ENCODE measurements at places on chromosomes 6 and 20. TPM values are rescaled to one million over a fixed set of nuclear protein-coding genes. Genes with fewer than 3 reads are reported as not detected.

The CALHM6 gene
- total RNA-seq = not detected

- H3K4me1 ChIP-seq = peaks cover 57% of the 10 kb centered on the region
- H3K4me3 ChIP-seq = no peak overlapping the region
- DNase-seq = peak; percentile 79
- peak overlapping the region; percentile 47 for H3K27ac ChIP-seq
- no peaks in the 10 kb centered on the region for H3K36me3 ChIP-seq
Observed at GRCh38 chr20:4067600-4068261, 52.4 kb upstream of the RNF24 start.

- H3K4me1 ChIP-seq = no peaks in the 10 kb centered on the region
- H3K4me3 ChIP-seq = no peak overlapping the region
- no peak overlapping the region for H3K27ac ChIP-seq
- peaks cover 35% of the 10 kb centered on the region for H3K27me3 ChIP-seq
- DNase-seq = no peak
- H3K36me3 ChIP-seq = no peaks in the 10 kb centered on the region
Observed at GRCh38 chr20:64157878-64158277, 6.4 kb upstream of the MYT1 start.

DNA sequence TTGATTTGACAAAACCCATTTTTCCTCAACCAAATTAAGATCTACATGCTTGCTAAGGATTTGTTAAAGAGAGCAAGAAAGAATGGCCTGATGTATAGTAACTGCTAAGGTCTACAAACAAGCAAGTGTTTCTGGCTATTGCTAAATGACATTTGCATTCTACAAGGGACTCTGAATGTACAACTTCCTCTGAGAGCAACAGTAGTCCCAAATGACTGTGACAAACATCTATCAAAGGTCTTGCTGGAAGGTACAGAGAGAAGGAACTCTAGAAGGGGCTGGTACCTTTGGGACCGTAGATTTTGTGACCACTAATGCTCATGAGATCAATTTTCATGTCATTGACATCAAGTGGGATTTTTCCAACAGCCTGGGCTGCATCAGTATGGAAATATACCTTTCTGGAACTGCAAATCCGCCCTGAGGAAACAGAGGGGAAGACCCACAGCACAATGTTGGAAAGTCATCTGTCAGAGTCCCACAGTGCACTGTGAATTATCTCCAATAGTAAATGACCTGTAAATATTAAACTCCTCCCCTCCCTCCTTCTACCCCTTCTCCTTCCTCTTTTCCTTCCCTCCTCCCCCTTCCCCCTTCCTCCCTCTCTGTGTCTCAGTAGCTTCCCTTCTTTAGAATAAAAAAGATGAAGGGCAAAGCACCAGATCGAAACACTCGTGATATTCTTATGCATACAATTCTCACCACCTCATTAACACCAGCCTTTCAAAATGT lies 15.9 kb upstream of the CPNE1 start:
- H3K36me3 ChIP-seq = peaks cover 4% of the 10 kb centered on the region
- no peak overlapping the region for H3K4me3 ChIP-seq
- H3K4me1 ChIP-seq = no peaks in the 10 kb centered on the region
- no peaks in the 10 kb centered on the region for H3K27me3 ChIP-seq
- DNase-seq = no peak
- no peak overlapping the region for H3K27ac ChIP-seq

DNA sequence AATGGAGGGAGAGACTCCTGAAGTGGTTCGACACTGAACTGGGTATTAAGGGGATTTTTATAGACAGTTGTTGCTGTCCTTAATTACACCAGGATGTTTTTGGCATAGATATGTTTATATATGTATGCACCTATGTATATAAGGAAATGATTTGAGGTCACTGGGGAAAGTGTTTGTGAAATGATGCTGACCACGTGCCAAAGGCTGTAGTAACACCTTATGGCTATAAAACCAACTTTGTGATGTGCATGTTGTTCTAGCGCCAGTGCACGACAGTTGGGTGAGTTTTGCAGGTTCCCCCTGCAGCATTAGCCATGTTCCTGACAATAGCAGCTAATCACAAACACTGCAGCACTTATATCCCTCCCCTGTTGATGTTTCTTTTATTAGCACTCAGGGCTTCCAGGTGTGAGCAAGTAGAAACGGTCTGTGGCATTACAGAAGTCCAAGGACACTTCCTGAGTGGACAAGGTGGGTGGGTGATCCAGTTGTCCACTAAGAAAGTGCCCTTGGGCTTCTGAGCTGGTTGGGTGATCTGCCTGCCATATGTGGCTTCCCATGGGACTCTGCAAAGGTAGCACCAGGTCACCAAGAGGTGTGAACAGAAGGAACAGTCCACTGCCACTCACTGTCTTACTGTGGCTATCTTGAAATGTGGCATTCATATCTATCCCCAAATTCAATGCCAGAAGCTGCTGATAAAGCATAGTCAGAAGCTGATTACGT lies 63.0 kb upstream of the RBM24 start:
- DNase-seq = no peak
- no peaks in the 10 kb centered on the region for H3K4me1 ChIP-seq
- H3K27ac ChIP-seq = no peak overlapping the region
- no peaks in the 10 kb centered on the region for H3K36me3 ChIP-seq
- H3K27me3 ChIP-seq = no peaks in the 10 kb centered on the region

DNA sequence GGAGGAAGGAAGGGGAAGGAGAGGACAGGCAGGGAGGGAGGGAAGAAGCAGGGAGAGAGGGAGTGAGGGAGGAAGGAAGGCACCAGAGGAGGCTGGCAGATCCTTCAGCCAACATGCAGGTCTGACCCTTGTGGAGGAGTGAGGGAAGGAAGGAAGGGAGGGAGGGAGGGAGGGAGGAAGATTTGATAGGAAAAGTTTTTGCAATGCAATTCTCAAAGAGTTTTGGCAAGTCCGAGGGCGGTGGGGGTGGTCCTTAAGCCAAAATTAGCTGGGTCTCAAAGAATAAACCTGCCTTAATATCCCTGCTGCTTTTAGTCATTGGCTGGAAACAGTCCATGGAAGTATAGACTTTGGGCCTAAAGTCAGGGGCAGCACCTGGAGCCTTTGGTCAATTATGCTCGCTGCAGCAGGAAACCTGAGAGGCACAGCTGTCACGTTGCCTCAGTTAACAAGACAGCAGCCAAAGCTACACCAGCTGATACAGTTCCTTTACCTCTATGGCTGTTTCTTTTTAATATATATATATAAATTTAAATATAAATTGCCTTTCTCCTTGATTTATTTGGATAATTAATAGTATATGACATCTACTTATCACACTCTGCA lies 115.7 kb upstream of the RALGAPA2 start:
- no peak for DNase-seq
- no peaks in the 10 kb centered on the region for H3K36me3 ChIP-seq
- no peak overlapping the region for H3K4me3 ChIP-seq
- H3K4me1 ChIP-seq = no peaks in the 10 kb centered on the region
